OCI-M1 (cell line): ENCODE measurements at places on chromosomes 7 and 10.

GRCh38 chr7:140586516-140586915, 54.1 kb downstream of the DENND2A start:
- no peak for DNase-seq

DNA sequence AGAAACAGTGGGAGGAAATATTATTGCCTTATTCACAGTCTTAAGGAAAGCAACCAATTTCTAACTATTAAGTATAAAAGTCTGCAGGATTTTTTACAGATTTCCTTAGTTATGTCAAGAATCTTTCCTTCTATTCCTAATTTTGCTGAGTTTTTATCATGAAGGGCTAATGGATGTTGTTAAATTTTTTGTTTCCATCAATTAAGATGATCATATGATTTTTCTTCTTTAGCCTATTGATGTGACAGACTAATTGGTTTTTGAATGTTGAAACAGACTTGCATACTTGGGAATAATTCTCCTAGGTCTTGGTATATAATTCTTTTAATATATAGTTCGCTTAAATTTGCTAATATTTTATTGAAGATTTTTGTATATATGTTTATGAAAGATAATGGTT, 569.1 kb upstream of the KCND2 start:
- peak; percentile 17 for DNase-seq

DNA sequence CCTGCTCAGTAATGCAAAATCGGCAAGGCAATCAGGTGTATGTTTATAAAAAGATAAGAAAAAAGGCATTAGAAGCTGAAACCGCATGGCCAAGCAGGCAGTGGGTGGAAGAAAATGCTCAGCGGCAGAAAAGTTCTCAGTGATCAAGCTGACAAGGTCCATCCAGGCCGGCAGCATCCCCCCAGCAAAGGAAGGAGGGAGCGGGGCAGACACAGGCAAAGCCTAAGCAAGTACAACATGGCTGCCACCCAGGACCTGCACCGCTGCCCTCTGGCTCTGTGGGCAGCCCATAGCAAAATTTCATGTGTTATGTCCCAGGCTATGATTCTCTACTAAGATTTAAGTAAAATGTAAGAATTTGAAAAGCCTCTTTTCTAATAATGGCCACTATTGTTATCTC, 45.4 kb downstream of the MRPS24 start:
- peak; percentile 43 for DNase-seq

- DNase-seq, result no peak
Observed at GRCh38 chr7:7639421-7639820, 1.1 kb upstream of the UMAD1 start.

DNA sequence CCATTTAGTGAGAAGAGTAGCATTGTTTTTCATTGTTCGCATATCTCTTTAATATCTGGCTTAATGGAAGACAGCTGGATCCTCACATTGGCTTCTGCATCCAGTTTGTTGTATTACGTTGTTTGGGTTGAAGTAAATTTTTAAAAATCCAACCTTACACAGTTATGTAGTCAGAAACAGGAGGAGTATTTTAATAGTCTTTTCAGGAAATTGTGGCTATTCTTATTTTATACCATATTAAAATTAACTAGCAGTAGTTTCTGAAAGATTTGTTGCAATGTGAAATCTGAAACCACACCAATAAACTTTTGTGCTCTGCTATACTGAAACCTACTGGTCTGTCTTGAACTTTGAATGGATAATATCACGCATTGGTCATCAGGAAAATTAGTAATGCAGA, 27.9 kb downstream of the MYPN start:
- no peak for DNase-seq

DNA sequence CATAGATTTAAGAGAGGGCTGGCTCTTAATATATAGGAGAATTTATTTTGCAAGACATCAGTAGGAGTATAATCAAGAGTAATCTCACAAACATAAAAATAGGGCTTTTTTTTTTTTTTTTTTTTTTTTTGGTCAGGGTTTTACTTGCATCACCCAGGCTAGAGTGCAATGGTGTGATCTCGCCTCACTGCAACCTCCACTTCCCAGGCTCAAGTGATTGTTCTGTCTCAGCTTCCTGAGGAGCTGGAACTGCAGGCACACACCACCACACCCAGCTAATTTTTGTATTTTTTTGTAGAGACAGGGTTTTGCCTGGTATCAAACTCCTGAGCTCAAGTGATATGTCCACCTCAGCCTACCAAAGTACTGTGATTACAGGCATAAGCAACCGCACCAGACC, 535.3 kb downstream of the CCSER2 start:
- no peak for DNase-seq

DNA sequence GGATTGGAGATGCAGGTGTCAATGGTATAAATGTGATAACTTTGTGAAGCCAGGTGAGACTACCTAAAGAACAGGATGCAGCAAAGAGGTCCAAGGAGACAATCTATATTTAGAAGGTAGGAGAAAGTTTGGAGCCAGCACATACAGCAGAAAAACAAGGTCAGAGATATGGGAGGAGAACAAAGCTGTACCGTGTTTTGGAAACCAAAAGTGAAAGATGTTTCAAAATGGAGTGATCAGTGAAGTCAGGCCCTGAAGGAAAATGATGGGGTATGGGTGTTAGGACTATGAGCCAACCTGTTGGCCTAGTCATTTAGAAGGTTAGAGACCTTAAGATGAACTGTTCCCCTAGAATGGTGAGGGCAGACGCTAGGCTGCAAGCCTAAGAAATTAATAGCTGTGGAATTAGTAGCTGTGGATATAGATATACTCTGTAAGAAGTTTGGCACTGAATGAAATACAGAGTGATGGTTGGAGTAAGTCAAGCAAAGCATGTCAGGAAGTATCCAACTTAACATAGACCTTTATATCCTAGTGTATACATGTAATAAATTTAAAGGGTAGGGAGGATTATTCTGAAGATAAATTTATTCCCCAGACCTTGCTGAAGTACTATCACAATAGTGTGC, 149.8 kb upstream of the WNT16 start:
- peak; percentile 35 for DNase-seq

DNA sequence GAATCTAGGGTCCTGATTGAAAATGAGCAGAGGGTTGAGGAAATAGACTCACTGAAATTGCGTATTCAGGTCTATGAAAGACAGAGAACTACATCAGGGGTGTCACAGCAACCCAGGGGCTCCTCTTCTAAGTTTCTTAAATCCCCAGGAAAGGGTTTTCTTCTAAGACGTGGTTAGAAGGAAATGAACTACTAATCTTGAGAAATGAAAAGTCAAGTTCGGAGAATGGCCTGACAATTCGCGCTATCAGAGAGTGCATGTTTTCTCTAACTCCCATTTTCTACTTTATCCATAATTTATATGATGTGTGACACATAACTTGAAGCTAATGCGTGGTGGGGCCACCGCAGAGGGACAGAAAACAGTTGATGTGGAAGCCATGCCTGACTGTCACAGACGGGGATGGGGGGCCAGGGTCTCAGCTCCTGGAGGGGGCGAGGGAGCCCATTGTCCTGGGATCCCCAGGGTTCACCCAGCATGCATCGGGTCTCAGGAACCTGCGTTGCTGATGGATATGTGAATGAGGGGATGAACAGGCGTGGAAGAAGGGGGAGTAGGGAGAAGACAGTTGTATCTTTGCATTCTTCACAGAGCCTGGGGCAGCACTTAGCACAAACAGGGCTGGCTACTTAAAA, 86.3 kb downstream of the PTPRE start:
- no peak for DNase-seq

DNA sequence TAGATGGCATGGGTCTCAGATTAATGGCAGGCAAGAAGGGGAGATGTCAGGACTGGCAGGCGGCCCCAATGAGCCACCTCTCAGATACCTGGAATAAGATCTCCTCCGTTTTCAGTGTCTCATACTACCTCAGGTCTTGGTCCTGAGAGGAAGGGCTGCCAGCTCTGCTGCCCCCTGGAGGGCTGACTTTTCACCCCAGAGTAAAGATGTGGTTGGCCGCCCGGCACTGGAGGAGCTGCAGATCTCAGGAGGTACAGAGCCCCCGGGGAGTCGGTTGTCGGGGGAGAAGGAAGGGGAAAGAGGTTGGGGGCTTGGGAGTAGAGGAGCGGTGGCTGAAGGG, 642 bp upstream of the COL13A1 start:
- peak; percentile 48 for DNase-seq

DNA sequence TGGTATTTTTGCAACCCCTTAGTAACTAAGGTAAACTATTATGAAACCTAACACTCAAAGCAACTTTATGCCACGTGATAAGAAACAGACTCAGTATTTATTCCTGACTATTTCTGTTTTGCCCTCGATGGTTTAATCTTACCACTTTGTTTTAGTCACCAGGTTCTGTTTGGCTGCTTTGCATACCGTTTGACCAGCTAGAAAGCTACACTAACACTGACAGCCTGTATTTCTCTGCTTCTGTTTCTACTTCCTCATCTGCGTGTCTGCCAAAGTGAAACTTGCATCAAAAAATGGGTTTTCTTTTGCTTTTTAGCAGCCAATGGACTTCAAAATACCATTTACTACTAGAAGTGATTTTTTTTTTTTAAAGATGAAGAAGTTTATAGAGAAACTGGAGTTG, 802.5 kb downstream of the GRM8 start:
- peak; percentile 1 for DNase-seq

GRCh38 chr7:137882806-137883205, 36.0 kb upstream of the DGKI start:
- no peak for DNase-seq

DNA sequence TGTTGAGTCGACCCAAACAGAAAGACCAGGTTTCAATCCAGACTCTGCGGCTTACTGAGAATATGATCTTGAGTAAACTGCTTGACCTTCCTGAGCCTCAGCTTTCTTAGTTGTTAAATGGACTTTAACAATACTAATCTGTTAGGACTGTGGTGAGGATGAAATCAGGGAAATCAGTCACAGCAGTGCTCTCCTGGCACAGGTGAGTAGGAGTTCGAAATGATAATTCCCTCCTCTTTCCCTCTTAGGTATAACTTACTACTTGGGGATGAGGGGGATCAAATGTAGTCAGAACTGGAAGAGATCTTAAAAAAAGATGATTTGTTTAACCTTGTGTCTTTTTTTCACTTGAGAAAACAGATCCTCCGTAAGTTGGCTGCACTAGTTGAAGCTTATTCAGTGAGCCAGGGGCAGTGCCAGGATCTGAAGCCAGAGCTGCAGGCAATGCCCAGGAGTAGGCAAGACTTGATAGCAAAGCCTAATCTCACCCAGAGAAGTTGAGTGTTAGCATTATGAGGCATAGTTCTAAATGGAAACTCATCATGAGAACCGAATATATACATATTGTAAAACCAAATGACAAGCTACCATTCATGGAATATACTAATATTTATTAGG, 1.8 kb upstream of the MAGI2 start:
- no peak for DNase-seq

- no peak for DNase-seq
Observed at GRCh38 chr7:157032128-157032527, 21.7 kb upstream of the MNX1 start.

GRCh38 chr10:35359056-35359455, 22.7 kb downstream of the CCNY start:
- DNase-seq, result no peak

DNA sequence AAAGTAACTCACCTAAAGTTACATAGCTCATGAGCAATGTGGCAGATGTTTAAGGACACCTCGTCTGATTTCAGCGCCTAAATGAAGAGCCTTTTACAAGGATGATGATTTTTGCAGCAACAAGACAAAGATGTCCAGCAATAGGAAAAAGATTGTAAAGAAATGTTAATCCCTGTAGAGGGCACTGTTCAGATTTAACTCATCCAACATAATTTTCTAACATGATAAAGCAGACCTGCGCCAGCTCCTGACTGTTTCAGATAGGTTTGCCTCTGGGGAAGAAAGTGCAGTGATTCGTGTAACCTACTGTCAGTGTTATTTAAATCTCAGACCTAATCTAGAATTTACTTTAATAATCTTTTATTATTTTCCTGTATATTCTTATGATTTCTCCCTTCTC, 595.2 kb downstream of the AUTS2 start:
- DNase-seq, result peak; percentile 38

GRCh38 chr10:118745056-118745455, 9.7 kb downstream of the CACUL1 start:
- no peak for DNase-seq

GRCh38 chr7:140881507-140882228, 43.1 kb downstream of the BRAF start:
- DNase-seq, result no peak

DNA sequence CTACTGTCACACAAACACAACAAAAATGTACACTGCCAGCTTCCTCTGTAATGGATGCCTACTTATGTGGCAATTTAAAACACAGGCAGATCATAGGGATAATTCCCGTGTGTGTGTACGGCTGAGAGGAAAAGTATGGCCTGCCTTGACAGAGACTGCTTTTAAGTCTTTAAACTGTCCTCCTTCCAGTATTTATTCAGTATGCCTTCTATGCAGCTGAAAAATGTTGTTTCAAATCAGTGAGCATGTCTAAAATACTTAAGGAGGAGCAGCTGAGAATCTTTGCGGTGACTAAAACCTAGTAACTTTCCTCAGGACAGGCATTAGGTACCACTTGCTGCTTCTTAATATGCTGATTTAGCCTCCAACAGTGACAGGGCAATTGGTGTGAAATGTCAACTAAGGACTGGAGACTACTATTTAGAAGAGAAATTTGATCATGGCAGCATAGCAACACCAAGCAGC, 126.3 kb downstream of the CACNA2D1 start:
- no peak for DNase-seq

DNA sequence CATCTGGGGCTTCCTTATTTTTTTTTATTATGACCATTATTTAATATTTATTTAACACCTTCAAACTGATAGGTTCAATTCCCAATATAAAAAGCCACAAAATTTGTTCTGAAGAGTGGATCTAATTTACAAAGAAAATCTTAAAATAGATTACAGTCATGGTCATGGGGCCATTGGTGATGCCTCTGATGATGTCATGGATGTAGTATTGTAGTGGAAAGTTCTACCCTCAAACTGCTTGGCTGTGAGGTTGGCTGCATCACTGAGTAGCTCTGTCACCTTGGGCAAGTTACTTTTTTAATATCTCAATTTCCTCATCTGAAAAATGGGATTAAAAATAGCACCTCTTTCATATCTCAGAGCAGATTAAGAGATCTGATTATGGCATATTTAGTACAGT, 128.5 kb downstream of the DKK1 start:
- DNase-seq, result no peak

- no peak for DNase-seq
Observed at GRCh38 chr7:137590756-137591305, 247.3 kb upstream of the PTN start.

GRCh38 chr10:132308587-132309470, 1.1 kb upstream of the STK32C start:
- DNase-seq, result no peak

GRCh38 chr10:22620140-22620857, 94.1 kb downstream of the PIP4K2A start:
- no peak for DNase-seq

DNA sequence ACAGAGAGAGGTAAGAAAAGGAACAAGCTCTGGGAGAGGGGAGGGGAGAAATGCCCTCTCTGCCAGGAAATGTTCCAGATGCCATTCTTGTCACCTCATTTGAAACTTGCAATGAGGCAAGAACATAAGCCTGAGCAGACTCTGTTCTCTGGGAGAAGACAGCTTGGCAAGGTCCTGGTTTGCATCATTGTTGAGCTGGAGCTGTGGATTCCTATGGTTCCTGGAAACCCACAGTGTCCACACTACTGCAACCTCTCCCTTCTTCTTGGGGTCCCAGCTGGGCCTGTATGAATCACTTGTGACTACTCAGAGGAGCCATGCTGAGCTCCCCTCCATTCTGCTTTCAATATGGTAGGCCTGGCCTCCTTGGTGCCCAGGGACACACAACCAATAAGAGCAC, 60.8 kb upstream of the HECTD2 start:
- no peak for DNase-seq
